NCI-H748 treated with DMSO at 0.1 percent for 48 hours (cell line): ENCODE measurements at places on chromosomes 7 and 10.

DNA sequence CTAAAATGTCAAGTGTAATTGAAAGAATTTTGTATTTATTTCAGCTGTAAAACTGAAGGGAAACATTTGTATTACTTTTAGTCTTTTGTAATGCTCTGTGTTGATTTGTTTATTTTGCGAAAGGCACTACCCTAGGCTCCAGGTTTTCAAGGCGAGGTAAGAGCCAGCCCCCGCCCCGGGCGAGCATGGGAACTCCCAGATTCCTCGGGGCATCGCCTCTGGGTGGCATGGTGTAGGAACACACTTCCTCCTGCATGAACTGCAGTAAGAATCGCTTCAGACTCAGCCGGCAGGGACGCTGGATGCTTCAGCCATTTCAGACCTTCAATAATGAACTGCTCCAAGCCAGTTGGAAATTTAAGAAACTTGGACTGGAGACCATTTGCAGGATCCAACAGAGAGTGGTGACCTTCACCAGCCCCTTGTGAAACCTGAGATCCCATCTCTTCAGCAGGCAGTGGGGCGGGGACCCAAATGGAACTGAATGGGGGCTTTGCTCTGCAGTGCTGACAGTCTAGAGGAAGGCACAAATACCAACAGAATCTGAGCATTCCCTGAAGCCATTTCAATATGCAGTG is 544.3 kb upstream of the MGMT start:
- no peak for DNase-seq

DNA sequence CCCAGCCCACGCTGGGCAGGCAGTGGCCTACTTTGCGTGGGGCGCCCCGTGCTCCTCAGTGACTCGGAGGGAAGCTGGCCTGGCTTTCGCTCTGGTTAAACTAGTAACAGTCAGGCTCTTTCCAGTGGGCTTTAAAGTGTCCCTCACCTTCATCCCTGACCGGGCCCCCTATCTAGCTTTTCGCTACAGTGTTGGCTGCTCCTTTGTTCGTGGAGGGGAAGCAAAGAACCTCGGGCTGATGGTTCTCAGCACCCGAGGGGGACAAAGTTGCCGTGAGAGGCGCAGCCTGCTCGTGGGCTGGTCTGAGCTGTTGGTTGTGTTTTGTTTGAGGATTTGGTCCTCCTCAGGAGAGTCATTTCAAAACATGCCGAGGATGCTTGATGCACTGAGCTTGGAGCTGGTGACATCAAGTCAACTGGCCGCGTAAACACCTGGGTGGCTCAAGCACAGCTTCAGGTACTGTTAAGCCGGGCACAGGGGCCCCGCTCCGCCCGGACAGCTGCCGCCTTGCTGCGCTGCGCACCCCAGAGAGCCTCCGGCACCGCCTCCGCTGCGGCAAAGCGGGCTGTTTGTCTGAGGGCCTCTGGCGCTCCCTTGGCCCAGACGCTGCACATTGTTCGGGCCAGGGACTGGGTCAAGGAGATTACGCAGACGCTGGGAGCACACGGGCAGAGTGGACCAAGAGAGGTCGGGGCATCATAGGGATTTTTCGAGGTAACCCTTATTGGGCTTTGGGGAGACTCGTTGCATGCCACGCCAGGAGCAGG is 1.6 kb downstream of the DLX6 start:
- DNase-seq, result no peak

GRCh38 chr7:34842782-34843181 is 184.8 kb downstream of the NPSR1 start:
- no peak for DNase-seq

GRCh38 chr7:22442882-22443369 is 57.1 kb downstream of the STEAP1B start:
- no peak for DNase-seq

DNA sequence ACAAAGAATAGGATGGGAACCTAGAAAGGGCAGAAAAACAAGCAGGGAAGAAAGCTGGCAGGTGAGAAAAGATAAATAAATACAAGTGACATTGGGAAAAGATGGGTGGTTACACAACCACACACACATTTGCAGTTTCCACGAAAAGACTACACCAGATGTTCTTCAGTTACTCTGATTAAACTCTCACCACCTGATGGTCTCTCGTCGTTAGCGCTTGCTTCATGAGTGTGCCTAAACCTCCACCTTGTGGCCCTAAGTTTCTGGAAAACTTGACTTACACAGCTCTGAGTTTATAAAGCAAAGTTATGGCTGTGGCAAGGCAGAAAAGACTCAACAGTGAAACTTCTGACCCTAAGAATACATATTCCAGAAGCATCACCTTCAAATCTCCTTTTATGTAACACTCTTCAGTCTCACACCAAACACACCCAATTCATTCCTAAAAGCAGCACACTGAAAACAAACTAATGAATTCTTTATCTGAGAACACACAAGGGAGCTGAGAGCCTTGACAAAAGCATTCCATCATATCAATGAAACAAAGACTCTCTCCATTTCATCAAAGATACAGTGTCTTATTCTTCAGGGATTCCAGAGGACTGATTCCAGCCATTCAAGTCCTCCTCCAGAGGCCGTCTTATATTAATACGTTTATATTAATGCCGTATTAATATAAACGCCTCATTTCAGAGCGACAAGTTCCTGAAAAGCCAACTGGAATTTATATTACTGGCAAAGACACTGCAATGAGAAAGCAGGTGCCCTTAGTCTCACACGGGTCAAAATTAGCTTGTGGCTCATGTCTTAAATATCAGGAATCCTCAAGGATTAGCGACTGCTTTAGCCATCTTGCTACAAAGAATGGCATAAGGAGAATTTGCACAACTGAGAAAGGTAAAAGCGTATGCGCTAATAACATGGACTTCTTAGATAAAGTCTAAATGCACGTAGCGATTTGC is 77.6 kb downstream of the RNF216 start:
- DNase-seq, result no peak

- no peak for DNase-seq
Observed at GRCh38 chr7:128841921-128842673, 11.9 kb downstream of the FLNC start.

DNA sequence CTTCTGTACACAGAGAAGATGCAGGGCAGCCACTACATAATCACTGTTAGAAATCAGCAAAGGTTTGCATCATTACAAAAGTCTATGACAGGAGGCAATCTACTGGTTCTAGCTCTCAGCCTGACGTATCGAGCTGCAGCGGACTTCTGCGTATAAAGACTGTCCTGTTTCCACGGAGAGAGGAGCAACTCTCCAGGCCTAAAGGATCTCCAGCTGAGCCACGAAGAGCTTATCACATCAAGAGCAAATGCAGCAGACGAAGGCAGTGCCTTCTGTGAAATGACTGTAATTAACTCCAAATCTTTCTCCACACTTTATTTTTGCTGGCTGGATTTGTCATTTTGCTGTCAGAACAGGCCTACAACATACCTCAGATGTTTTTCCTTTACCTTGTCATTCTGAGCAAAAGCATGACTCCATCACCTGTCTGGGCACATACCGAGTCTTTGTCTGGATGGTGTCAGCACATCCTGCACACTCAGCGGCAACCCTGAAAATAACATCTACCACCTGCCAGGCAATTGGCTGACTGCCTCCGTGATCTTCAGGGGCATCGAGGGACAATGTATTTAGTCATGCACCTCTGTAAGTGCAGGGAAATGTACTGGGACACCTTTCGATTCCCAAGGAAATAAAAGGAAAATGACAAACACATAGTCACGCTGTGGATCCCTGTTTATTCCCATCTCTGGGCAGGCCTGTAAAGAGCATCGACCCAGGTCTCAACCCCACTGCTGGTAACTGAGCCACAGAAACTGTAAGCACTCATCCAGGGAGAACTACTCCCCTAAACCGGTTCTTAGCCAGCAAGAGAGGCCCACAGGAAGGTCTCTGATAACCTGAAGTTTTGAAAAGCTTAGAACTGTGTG is 26.3 kb upstream of the SH3PXD2A start:
- DNase-seq, result no peak

- no peak for DNase-seq
Observed at GRCh38 chr7:84251277-84251781, 56.7 kb upstream of the SEMA3A start.

DNA sequence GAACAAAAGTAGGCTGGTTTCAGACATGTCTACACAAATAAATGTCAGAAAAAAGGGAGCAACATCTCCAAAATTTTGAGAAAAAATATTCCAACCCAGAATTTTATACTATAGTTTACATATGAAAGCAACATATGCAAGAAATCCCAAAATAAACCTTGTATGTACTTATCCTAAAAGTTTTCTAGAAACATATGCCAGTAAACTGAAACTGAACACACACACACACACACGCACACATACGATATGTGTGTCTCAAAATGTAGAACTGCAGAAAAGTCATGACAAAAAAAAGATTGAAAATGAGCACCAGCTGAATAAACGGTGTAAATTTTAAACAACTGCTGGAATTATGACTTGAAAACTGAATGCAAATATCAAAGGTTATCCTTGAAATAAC is 81.0 kb downstream of the VPS41 start:
- no peak for DNase-seq

DNA sequence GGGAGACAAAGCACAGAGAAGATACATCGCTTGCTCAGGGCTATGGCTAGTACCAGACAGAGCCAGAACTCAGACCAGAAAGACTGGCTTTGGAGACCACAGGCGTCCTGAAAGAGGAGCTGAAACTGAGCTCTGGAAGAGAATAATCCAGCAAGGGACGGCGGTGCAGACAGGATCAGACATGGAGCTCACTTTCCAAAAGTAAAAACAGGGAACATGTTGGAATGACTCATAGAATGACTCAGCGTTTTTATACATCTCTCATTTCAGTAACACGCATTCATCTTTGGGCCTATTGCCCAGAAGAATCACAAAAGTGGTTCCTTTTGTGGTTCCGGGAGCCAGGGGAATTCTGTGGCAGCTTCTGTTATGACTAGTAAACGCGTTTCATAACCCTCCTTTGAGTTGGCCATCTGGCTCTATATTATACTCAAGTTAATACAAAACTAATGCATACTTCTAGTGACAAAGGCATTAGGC is 37.2 kb downstream of the PLEKHS1 start:
- DNase-seq, result no peak

GRCh38 chr7:388961-389701 is 99.2 kb downstream of the FOXL3 start:
- DNase-seq, result no peak

GRCh38 chr7:73738220-73738611 is 386 bp downstream of the ABHD11 start:
- peak; percentile 39 for DNase-seq

DNA sequence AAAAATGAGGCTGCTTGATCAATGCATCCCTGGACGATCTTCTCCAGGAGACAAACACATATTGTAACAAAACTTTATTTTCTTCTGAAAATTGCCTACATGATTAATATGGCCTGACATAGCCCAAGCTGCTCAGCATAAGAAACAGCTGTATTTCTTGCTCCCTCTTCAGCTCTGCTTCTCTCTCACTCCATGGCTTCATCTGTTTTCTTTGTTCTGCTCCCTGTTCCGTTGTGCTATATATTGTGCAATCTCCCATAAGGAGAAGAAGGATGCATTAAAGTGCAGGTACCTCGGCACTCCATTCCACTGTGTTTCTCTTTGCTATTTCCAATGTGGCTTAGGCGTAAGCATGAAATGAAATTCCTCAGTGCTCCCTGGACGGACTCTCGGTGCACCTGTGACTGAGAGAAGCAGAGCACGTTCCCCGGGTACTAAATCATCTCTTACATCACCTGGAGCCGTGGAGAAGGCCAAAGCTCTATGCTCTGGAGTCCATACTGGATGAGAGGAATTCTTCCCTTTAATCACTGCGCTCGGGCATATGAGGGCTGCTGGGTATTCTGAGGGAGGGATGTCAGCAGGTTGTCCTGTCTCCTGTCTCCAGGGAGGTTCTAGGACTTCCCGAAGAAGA is 254.3 kb downstream of the GALNT17 start:
- no peak for DNase-seq

DNA sequence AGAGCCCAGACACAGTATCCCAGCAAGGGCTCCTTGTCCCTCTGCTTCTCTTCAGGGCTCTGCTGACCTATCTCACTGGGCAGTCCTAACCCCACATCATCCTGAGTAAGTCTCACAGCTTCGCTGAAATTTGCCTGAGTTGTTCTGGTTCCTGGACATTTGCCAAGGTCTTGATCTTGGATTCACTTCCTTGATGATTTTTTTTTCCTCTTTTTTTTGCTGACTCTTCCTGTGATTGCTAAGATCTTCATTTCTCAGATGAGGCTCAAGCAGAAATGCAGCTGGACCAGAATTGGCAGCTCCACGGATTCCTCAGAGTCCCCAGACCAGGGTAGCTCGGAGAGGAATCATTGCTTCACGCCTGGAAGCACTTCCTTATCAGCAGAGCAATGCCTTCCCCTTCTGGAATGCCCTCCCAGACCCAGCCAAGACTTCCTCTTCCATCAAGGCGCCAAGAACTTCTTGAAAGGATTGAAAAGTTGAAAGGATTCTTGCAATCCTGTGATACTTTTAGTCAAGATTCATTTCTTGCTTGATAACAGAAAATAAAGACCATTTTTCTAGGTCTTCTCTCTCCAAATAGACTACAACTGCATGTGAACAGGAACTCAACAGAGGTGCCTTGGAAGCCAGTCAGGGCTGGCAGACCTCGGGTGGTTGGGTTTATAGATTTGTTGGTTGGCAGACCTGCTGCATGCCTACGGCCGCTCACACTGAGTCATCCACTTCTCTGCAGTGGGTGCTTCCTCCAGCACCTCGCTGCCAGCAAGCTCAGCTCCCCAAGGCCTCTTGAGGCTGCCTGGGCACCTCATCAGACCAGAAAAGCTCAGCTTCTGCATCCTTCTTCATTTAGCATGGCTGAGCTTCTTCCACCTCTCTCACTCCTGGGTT is 8.8 kb upstream of the AFAP1L2 start:
- no peak for DNase-seq

- DNase-seq, result no peak
Observed at GRCh38 chr10:60645980-60646379, 132.3 kb upstream of the CDK1 start.

- no peak for DNase-seq
Observed at GRCh38 chr10:78578929-78579328, 489.8 kb upstream of the ZMIZ1 start.

DNA sequence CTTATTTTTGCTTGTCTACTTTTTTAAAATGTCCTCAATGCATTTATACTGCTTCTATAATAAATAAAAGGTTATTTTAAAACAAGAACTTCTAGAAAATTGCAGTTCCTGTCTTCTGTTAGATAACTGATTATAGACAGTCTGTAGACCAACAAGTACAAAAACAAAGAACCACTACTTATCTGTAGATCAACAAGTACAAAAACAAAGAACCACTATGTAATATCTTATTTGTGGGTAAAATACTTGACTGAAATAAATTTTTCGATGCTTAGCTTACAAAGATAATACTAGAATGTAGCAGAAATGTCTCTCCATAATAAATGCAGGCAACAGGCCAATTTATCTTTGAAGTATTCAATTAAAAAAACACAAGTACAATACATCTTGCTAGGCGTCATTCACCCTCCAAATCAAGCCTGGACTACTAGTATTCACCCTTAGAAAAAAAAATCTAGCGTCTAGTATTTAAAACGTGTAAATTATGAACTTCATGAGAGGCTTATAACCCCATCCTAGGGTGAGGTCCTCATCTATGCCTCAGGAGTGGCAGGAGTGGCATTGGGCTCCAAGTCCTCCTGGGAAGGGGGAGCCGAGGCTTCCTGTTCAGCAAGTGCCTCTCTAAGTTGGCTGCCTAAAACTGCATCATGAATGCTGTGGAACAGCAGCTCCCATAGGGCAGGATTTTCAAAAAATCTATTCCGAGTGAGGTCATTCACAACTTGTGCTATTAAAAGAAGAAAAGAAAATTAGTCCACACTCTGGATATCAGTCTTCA is 26.6 kb downstream of the PSMC2 start:
- DNase-seq, result no peak

- no peak for DNase-seq
Observed at GRCh38 chr10:17144757-17145156, 15.1 kb upstream of the CUBN start.

- no peak for DNase-seq
Observed at GRCh38 chr10:49274886-49275285, 24.1 kb upstream of the C10orf71 start.
